ENCODE measurements at places on chromosomes 5 and 9.

- no peak for DNase-seq
Measured at GRCh38 chr5:175860531-175861045, 10.8 kb upstream of the CPLX2 start.

GRCh38 chr5:73950441-73950873, 324.5 kb downstream of the ARHGEF28 start:
- no peak for DNase-seq

DNA sequence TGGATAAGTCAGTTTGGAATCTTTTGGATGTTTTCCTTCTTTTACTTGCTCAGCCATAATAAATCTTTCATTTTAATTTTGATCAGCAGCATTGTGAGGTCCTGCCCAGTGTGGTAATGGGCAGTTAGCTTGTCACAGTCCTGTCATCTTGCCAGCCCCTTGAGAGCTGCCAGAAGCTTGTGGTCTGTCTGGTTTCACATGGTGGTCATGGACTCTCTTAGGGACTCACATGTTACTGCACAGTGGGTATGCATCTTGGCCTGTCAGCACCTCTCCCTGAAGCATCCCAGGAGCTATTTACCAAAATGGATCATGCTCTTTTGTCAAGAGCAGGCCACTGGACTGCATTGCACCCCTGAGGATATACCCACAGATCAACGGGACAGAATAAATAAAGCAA, 60.3 kb downstream of the DAPK1 start:
- DNase-seq, result no peak

DNA sequence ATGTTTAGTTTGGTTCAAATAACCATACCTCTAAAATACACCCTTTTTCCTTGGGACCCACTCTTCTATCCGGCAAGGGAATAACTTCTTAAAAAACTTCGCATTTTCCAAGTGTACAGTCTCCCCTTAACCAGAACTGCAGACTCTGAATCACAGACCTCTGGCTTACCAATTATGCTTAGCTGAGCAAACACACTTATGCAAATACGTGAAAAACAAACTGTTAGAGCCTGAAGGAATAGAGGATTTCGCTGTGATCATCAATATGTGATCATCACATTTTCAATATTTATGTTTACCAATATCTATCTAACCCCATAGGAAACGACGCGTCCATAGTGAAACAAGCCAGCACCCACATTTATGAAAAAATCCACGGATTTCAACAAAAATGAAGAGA, 1.3 kb downstream of the LPAR1 start:
- DNase-seq, result no peak
